ENCODE measurements at places on chromosomes 11 and 22.

- no peak for DNase-seq
Observed at GRCh38 chr11:84588131-84588829, 1038.9 kb downstream of the DLG2 start.

DNA sequence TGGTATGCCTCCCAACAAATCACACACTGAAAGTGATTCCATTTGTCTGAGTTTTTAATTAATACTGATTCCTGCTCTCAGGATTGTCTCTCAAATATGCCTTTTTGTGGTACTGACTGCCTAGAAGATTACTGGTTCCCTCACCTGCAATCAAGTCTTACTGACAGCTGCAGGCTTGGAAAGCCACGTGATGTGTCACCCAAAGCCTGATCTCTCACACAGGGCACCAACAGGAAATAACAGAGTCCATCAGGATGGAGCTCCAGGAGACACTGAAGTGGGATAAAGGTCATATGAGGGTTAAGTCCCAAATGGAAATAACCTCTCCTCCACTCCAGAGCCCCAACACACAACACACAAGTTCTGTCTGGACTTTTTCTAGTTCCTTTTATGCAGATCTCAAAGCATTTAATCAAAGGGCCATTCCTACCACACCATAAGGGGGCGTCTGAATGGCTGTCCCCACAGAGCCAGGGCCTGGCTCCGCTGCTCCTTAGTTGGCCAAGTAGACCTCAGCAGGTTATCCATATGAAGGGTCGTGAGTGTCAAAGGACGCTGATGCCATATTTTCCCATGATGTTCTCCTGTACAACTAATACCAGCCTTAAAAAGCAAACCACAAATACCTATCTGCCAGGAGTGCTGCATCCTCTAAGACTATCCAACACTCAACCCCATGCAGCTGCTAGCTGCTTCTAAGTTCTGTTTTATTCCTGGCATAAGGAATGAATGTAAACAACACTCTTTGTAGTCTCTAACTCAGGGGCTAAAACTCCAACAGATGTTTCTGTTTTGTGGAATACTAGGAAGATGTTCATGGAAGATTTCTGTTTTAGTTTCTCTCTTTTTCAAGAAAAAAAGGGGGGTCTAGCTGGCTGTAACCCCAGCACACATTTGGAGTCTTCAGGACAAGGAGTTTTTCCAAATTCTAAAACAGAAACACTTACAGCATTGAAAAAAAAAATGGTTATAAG lies 13.0 kb downstream of the SCUBE2 start:
- no peak for DNase-seq

GRCh38 chr11:35253237-35253636 lies 114.3 kb downstream of the CD44 start:
- DNase-seq = no peak

DNA sequence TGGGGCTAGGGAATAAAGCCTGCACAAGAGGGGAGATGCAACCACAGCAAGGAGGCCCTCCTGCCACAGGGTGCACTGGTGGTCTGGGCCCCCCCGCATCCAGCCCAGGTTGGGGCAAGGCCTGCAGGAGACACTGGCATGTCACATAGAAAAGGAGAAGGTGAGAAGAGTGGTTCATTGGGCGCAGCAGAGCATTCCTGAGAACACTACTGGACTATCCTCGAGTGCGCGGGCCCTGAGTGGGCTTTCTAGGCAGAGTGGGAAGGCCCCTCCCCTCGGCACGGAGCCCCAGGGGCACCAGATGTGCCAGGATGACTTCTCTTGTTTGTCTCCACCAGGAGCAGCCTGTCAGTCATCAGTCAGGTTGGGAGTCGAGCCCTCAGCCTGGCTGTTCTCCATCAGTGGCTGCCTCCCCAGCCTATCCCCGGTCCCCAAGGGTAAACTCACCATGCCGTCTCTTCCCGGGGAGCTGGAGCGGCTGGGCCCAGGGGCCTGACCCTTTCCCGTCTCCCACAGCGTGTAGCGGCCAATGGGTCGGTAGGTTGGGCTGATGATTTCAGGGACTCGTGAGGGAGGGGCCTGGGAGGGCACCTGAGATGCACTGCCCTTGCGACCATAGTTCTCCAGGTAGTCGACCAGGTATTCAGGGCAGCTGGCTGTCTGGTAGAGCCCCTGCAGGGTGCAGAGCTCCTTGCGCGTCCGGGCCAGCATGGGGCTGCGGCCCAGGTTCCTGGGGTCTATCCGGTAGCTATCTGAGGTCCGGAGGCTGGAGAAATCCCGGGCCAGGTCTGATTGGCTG lies 9.0 kb downstream of the USP2 start:
- DNase-seq = no peak

GRCh38 chr22:24706054-24706453 lies 68.5 kb downstream of the PIWIL3 start:
- DNase-seq = no peak

GRCh38 chr11:19660076-19660475 lies 52.6 kb upstream of the NAV2 start:
- DNase-seq = peak; percentile 54
